ENCODE measurements at places on chromosomes 2 and 18.

GRCh38 chr18:57649556-57650500 is 28.2 kb upstream of the NARS1 start:
- DNase-seq: no peak

DNA sequence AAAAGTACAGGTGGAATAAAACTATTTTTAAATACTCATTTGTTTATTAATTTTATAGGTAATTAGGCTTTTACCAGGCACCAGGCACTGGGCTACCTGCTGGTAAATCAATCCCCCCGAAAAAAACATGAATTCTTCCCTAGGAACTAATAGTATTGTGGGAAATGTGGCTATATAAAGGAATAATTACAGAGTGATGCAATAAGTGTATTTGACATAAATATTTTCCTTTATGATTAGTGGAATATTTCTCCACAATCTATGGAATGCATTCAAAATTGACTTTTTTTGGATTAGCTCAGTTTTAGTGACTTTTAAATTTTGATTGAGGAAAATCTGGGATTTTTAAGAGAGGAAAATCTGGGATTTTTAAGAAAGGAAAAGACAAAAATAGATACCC is 109.7 kb upstream of the BZW1 start:
- no peak for DNase-seq

DNA sequence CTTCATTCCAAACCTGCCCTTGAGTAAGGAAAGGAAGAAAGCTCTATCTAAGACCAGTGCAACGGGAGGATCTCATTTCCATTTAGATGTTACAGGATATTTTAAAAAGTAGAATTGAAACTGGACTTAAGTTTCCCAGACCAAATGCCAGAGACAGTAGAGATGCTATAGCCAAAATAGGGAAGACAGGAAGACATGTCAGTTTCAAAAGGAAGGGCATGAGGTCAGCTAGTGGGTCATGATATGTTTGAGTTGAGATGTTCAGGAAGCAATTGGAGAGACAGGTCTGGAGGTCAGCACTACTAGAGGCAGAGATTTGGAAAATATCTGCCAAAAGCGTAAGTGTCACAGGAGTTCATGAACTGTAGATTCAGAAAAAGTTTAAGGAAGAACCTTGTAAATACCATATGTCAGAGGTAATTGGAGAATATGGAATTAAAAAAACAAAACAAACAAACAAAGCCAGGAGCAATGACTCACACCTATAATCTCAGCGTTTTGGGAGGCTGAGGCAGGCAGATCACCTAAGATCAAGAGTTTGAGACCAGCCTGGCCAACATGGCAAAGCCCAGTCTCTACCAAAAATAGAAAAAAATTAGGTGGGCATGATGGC is 50.8 kb downstream of the EPHA4 start:
- no peak for DNase-seq

GRCh38 chr18:71362140-71362539 is 1073.3 kb downstream of the SOCS6 start:
- no peak for DNase-seq

GRCh38 chr18:38358805-38359657 is 793.4 kb upstream of the CELF4 start:
- no peak for DNase-seq

GRCh38 chr2:158664987-158665386 is 130.1 kb upstream of the DAPL1 start:
- DNase-seq: no peak

GRCh38 chr2:24461685-24462084 is 29.4 kb upstream of the NCOA1 start:
- DNase-seq: no peak

- DNase-seq: no peak
These were observed 43.2 kb upstream of the NEB start for GRCh38 chr2:151777487-151777886.

DNA sequence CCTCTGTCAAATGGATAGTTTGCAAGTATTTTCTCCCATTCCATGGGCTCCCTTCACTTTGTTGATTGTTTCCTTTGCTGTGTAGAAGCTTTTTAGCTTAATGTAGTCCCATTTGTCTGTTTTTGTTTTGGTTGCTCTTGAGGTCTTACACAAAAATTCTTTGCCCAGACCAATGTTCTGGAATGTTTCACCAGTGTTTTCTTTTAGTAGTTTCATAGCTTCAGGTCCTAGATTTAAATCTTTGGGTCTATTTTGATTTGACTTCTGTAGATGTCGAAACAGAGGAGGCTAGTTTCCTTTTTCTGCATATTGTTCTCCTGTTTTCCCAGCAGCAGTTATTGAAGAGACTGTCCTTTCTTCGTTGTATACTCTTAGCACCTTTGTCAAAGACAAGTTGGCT is 351.6 kb downstream of the PTPRM start:
- no peak for DNase-seq

DNA sequence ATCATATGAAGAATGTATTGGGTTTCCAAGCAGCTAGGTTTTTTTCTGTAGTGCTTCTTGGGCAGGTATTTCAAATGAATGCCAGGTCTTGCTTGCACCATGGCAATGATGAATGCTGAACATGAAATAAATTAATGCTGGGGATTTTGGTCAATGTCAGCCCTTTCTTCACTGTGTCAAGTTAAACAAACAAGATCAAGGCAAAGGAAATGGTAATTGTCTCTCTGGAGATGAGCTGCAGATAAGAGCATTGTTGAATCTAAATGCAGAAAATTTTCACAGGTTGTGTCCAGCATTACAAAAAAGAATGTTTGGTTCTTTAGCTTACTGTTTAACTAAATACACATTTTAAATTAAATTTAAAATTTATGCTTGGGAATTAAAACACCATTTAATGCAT is 144.3 kb downstream of the GPD2 start:
- DNase-seq: no peak

DNA sequence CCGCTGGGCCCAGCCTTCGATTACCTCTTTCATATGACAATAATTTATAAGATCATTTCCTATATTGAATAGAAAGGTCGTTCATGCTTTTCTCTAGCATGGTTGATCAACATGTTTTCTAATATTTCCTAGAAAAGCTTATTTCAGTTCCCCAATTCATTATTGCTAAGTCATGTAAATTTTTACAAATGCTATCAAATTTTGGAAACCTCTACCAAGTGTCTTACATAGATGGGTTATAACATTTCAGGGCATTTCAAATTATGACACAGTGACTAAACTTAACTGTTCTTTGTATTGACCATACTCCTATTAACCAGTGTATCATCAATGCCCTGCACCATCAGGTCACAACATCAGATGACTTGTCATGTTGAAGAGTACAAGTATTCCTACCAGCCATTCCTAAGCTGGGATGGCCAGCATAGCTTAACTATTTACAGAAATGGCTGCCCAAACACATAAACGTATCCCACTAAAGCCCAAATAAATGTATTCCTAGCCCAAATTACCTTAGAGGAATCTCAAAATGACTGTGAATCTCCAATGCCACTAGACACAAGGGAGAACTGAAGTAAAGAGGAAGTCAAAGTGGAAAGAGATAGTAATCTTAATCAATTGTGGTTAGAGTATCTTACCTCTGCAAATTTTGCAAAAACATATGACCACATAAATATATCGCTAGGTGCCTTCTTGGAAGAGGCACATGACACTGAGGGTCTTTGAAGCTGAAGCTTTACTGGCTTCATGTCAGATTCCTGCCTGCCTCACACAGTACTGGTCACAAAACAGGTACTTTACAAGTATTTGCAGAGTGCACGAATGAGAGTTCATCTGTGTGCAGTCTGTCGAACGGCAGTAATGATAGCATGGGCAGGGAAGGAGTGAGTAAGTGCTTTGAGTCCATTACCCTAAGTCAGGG is 87.3 kb upstream of the TLK1 start:
- DNase-seq: no peak
